Activated T-cell treated with anti-CD3 and anti-CD28 coated beads for 48 hours (primary cell): ENCODE measurements at places on chromosomes 6 and 20.

- DNase-seq = no peak
Measured at GRCh38 chr6:158752613-158753012, 66.6 kb downstream of the EZR start.

DNA sequence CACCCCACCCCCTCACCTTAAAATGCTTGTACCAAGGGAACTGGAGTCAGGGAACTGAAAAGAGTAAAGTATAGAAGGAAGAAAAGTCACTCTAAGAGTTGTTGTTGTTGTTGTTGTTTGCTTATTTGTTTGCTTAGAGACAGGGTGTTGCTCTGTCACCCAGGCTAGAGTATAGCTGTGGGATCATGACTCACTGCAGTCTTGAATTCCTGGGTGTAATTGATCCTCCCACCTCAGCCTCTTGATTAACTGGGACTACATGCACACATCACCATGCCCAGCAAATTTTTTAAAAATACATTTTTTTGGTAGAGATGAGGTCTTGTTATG is 681.6 kb upstream of the GJE1 start:
- DNase-seq = no peak

DNA sequence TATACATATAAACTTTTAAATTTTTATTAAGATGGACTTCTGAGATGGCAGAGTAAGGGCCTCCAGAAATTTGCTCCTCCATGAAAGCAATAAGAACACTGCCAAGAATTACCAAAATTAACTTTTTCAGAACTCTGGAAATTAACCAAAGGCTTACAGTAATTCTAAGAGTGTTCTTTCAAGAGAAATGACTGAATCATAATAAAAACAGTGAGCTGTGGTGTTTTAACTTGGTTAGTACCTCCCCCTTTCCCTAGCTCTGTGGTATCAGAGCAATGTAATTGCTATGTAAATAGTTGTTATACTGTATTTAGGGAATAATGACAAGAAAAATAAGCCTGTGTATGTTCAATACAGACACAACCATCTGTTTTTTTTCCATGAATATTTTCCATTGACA is 19.0 kb downstream of the HECA start:
- DNase-seq = no peak

- DNase-seq = no peak
Measured at GRCh38 chr6:69933239-69933638, 66.9 kb downstream of the COL19A1 start.

GRCh38 chr6:165562421-165563090 is 100.5 kb downstream of the PDE10A start:
- no peak for DNase-seq

GRCh38 chr6:22558288-22558882 is 11.0 kb upstream of the HDGFL1 start:
- no peak for DNase-seq

GRCh38 chr6:138517635-138518034 is 18.3 kb upstream of the NHSL1 start:
- peak; percentile 20 for DNase-seq

- no peak for DNase-seq
Measured at GRCh38 chr6:137638926-137639706, 144.9 kb upstream of the OLIG3 start.

DNA sequence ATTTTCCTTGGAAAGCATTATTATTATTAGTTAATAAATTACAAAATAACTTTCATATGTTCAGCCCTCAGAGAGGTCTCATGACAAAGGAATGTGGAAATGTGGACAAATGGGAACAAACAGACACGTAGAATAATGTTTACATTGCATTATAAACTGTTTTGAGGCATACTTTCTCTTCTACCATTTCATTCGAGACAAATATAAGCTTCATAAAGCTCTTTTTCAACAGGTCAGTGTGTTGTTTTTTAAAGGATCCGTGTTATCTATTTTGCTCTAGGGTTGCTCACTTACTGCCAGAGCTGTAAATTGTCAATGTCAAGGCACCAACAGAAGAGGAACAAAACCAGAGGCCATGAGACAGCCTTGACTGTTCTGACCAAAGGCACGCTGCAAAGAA is 256.8 kb downstream of the PHACTR1 start:
- no peak for DNase-seq

GRCh38 chr6:5205877-5206850 is 54.6 kb downstream of the LYRM4 start:
- no peak for DNase-seq

DNA sequence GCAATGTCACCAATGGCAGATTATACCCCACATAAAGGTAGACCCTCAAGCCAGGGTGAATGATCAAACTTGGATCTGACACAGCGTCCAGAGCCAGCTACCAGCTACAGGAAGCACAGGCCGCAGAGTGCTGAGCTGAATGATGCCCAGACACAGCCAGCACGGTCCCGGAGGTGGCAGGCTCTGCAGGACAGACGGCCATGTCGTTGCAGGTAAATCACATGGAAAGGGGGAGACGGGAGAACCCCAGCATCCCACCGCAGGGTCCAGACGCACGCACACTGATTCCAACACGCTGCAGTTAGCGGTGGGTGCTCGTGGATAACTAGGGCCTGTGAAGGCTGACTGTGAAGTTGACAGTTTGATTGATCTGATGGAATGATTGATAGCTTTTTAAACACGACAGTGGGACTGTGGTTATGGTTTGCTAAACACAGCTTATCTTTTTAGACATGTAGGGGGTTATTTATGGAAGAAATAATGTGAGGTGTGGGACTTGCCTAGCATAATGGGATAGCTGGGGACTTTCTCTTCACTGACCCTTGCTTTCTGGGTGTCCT is 228.5 kb downstream of the ERMARD start:
- DNase-seq = no peak

DNA sequence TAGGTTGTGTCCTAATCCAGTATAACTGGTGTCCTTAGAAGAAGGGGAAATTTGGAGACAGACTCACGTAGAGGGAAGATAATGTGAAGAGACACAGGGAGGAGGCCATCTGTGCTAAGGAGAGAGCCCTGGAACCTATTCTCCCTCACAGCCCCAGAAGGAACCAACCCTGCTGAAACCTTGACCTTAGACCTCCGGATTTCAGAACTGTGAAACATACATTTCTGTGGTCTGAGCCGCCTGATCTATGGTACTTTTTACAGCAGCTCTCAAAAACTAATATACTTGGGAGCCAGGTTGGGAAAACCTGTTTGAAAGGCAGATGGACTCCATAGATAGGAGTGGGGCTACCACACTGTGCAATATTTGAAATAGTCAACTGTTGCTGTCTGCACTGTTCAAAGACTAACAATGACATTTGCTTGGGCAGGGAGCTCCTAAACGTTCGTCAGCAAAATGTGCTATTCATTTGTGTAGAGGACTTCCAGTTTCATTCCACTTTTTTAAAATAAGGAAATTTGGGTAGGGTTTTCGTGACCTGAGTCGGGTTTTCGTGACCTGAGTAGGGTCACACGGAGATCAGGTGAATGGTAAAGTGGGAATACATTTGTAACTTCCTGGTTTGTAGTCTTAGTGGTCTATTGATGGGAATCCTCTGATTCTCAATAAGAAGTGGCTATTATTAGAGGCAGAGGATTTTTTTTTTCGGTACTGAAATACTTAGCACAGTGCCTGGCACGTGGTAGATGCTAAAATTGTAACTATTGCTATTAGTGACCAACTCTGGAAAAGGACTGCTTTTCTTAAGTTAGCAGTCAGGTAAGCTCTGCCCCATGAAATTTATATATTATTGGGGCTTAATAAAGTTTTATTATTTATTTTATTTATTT is 11.4 kb downstream of the TAGAP start:
- DNase-seq = no peak
